ENCODE measurements at places on chromosomes 4 and X.

GRCh38 chrX:152537373-152537772, 86.3 kb upstream of the GABRA3 start:
- ATAC-seq, result no peak

DNA sequence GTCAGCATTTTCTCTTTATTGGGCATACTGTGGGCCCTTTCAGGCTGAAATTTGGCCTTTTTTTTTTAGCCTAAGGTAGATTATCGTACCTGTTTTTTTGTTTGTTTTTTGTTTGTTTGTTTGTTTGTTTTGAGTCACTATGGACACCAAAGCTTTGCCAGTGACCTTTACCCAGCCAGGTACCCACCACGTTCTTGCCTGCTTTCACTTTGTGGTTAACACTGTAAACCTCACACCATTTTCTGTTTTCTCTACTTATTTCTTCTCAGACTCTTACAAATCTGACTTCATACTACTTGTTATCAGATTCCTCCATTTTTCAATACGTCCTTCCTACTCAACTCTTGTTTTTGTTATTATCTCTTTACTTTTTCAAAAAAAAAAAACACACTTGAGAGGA, 81.5 kb downstream of the ZNF674 start:
- ATAC-seq, result no peak

GRCh38 chrX:133786382-133786781, 199.0 kb downstream of the GPC3 start:
- ATAC-seq, result no peak

- no peak for ATAC-seq
Observed at GRCh38 chr4:108144451-108144850, 24.3 kb downstream of the LEF1 start.

- no peak for ATAC-seq
Observed at GRCh38 chrX:148146121-148146520, 165.0 kb downstream of the FMR1NB start.

GRCh38 chr4:168765726-168766125, 244.3 kb downstream of the CBR4 start:
- ATAC-seq, result no peak

DNA sequence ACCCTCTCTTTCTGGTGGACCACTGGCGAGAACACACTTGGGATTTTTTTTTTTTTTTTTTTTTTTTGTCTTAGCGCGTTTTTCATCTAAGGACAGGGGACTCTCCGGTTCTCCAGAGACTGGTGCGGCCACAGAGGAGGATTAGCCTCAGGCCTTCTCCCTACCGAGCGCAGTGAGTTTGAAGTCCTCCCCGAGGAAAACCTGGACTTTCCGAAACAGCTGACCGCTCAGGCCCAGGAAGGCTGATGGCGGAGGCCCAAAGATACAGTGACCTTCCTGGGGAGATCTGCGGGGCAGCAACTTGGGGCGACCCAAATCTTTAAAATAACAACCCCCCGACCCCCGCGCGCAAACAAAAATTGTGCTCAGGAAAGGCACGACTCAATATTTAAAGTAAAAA, 9.2 kb downstream of the NKX3-2 start:
- ATAC-seq, result no peak

DNA sequence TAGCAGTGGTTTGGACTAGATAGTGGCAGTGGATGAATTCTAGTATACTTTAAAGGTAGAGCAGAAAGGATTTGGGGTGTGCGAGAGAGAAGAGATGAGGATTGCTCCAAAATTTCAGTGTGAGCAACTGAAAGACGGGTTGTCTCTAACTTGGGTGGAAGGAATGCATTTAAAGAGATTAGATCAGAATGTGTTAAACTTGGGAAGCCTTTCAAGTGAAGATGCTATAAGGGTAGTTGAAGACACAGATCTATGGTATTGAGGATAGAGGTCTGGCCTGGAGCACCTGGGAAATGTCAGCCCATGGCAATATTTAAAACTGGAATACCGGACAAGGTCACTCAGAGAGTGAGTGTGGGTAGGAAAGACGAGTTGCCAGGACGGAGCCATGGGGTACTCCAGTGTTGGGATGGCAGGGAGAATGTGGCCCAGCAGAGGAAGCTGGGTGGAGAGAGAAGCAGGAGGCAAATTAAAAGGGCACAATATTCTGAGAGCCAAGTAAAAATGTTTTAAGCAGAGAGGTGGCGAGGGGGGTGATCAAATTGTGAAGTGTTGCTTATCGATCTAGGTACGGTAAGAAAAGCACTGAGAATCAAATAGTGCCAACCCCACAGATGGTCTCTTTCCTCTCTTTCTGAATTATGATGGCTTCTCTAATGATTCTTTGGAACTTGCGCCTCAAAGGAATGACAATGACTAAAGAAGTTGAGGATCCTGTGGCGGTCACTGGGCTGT, 50.5 kb downstream of the ENOPH1 start:
- no peak for ATAC-seq

GRCh38 chr4:24024157-24024556, 134.3 kb upstream of the PPARGC1A start:
- ATAC-seq, result no peak

DNA sequence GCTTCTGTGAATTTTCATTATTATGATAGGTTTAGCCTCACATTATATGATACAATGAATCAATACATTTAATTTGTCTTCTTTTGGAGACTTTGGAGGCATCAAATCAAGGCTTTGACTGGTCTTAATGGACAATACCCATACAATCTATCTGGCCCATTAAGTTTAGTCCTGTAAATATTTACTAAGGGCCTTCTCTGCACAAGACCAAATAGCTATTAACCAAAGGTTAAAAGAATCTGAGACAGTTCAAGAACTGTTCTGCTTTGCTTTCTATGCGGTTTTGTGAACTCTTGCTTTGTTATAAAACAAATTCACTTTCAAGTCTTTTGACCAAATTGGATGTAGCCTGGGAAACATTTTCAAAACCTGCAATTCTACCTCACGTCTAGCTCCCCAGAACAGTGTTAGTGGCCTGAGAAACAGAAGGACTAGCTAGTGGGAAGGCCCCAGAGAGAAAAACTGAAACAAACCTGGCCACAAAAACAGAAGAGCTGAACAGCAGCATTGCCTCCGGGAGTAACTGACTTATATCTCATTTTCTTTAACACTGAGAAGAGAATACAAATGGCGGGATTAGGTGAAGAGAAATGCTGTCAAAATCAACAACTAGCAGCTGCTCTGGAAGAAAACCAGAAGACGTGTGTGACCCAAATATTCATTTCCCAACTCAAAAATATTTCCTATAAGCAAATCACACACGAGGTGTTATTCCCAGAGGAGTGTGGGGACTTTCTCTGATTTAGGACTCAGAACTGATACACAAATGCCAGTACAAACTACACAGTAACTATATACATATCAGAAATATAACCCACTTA, 548 bp downstream of the TLR1 start:
- peak; percentile 76 for ATAC-seq

GRCh38 chr4:52369649-52370048, 289.5 kb downstream of the USP46 start:
- ATAC-seq, result no peak

DNA sequence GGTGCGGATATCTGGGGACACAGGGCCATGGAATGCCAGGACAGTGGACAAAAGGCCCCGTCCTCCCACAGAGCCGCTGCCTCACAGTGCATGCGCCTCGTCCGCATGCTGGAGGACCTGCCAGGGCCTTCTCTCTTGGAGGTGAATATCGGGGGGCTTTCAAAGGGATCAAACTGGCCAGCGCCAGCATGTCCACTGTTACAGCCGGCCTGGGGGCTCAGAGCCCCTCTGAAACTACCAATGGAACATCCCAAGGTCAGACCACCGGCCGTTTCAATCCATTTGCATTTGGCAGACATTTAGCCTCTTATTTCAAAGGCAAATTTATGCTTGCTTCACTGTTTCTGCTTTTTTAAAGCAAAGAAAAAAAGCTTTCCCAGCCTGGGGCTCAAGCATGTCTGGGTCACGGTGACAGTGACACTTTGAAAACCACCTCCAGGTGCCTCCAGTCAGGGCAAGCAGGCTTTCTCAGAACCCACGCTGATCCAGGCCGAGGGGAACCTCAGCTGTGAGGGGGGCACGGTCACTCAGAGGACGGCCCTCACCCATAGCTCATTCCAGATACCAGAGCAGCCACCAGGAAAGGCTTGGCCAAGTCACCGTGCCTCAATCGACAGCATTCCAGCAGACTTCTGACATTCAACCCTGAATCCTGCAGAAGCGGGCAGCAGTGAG, 57.2 kb downstream of the PPP2R2C start:
- no peak for ATAC-seq

DNA sequence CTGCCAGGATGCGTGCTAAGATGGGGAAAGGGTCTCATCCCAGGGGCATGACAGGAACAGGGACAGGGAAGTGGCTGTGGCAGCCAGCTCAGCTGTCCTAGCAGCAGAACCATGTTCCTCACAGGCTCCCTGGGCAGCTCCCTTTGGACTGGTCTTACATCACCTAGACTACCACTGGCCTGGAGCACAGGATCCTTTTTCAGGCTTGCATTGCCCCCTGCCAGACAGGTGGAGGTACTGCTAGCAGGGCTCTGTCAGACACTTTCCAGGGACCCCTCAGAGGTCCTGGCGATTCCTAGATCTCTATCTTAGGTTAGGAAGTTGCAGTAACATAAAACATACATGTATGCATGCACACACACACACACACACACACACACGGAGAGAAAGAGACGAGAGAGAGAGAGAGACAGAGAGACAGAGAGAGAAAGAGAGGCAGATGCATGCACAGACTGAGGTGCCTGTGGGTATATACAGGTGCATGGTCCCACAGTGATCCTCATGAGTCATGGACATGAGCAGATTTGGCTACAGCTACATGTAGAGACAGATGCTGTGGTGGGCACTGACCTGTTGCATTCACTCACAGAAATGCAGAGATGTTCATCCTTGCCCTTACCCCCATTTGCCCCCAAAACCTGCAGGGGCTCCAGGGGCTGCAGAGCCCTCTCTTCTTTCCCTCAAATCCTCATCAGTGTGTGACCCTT, 63.6 kb downstream of the STARD8 start:
- ATAC-seq, result no peak

- peak; percentile 81 for ATAC-seq
Observed at GRCh38 chr4:77040854-77041725, 34.7 kb downstream of the CCNI start.

DNA sequence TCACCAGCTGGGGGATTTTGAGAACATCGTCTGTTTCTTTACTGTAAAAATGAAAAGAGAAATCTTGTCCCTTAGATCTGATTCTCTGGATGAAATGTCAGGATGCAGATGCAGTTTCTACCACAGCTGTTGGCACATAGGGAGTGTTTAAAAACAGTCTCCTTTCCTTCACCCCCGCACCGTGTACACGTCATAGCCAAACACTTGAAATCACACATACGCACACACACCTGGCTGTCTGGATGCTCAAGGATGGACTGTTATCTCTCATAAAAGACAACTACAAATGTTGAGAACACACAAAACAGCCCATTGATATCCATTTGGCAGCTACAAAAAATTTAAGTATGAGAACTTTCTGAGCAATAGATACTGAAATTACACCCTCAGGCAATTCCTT, 275.8 kb upstream of the CLNK start:
- no peak for ATAC-seq

DNA sequence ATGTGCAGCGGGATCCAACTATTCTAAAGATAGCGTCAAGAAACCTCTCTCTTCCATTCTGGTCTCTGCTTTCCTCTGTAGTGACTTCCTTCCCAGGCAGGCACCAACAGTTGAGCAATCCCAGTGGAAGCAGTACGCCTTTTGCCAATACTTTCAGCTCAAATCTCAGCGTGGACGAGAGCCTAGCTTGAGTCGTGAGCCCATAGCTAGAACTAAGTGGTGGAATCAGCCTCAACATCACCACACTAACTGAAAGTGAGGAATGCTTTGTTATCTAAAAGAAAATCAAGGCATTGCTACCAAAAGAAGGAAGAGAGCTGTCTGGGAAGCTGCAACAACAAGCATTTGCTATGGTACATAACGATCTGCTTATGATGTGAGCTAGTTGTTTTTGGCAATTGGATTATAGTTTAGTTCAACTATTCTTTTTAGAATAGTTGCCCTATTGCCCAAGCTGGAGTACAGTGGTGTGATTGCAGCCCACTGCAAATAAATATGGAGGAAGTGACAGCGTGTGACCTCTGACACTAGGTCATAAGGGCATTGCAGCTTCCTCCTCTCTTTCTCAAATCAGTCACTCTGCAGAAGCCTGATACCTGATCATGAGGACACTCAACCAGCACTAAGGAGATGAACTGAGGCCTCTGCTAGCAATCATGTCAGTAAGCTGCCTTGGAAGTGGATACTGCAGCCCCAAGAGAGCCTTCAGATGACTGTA, 24.7 kb upstream of the FRYL start:
- no peak for ATAC-seq

GRCh38 chr4:15702941-15703403, at the start of gene BST1:
Gene BST1 (plus strand): TSS chr4:15703065. CDS start chr4:15703145, 80 bp downstream.
- peak; percentile 82 for ATAC-seq

- no peak for ATAC-seq
Observed at GRCh38 chrX:46036508-46036907, 508.7 kb downstream of the ZNF674 start.

- peak; percentile 41 for ATAC-seq
Observed at GRCh38 chrX:16903274-16904022, 33.3 kb upstream of the RBBP7 start.

GRCh38 chr4:122894827-122895226, 27.6 kb downstream of the NUDT6 start:
- no peak for ATAC-seq

DNA sequence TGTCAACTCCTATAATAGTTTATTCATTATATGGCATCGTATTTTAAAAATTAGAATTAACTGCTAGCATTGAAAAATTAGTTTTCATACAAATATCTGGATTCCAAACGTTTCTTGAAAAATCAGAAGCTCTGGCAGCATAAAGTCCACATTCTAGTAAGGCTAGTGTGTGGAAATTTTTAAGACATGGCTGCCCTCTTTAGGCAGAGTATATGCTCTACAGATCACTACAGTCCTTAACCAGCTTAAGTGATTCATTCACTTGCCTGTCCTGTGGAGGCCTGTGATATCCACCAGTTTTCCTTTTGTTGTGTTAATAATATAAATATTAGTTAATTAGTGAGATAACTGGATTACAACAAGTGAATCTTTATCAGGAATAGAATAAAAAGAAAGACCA, 287.2 kb downstream of the OPHN1 start:
- no peak for ATAC-seq

DNA sequence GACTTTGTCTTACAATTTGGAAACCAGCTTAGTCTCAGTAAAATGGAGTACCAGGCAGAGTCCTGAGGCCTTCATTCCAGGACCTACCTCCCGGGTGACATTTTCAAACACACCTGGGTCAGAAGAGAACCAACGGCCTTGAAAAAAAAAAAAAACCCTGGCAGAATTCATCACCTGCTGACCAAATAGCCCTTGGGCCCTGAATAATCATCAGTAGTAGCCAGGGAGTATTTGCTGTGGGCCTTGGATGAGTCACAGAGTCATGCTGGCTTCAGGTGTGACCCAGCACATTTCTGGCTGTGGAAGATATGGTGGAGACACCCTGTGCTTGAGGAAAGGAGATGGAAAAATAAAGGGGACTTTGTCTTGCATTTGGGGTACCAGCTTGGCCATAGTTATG, 92.2 kb downstream of the LPAR4 start:
- no peak for ATAC-seq

GRCh38 chrX:117751155-117751554, 365.5 kb downstream of the KLHL13 start:
- no peak for ATAC-seq

All from stimulated activated memory B cell treated with anti-CD40 and anti-IgM and Interleukin-4, amounts not matched to agents 10 μg/mL and 1 μg/mL and 100 μg/mL, for 72 hours (primary cell).